ENCODE measurements at places on chromosomes 11 and 22.
A peak's percentile ranks its signal among the peaks of the same experiment; 100 is the strongest.

DNA sequence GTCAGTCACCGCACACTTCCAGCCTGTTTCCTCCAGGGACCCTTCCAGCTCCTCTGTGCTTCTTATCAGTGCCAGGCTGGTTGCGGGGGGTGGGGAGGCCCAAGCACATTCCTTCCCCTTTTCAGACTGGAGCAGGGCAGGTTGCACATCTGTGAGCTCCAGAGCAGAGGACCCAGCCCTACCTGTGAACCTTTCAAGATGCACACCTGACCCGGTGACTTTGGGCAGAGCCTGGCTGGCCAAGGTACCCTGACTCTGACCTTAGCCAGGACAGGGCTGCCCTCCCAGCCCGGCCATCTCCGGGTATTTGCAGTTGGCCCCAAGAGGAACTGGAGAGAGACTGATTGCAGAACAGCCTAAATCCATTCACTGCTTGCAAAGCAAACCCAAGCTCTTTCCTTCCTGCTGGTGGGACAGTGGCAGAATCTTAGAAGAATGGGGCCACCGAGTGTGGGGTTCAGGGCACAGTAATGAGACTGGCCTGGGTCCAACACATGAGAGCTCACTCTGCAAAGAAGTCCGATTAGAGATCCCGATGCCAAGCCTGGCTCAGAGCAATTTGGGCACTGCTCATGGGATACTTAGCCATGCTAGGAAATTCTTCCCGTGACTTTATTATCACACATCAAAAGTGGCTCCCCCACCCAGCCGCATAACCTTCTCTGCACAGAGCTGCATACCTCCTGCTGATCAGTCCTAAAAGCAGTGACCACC lies 64.7 kb upstream of the CCND1 start:
- DNase-seq = no peak

- peak; percentile 67 for DNase-seq
These were observed 8.8 kb downstream of the BCL9L start for GRCh38 chr11:118916842-118917388.

- no peak for DNase-seq
These were observed 17.6 kb upstream of the SWAP70 start for GRCh38 chr11:9646324-9646723.

GRCh38 chr22:35069541-35069940 lies 3.6 kb downstream of the ISX start:
- DNase-seq = no peak

DNA sequence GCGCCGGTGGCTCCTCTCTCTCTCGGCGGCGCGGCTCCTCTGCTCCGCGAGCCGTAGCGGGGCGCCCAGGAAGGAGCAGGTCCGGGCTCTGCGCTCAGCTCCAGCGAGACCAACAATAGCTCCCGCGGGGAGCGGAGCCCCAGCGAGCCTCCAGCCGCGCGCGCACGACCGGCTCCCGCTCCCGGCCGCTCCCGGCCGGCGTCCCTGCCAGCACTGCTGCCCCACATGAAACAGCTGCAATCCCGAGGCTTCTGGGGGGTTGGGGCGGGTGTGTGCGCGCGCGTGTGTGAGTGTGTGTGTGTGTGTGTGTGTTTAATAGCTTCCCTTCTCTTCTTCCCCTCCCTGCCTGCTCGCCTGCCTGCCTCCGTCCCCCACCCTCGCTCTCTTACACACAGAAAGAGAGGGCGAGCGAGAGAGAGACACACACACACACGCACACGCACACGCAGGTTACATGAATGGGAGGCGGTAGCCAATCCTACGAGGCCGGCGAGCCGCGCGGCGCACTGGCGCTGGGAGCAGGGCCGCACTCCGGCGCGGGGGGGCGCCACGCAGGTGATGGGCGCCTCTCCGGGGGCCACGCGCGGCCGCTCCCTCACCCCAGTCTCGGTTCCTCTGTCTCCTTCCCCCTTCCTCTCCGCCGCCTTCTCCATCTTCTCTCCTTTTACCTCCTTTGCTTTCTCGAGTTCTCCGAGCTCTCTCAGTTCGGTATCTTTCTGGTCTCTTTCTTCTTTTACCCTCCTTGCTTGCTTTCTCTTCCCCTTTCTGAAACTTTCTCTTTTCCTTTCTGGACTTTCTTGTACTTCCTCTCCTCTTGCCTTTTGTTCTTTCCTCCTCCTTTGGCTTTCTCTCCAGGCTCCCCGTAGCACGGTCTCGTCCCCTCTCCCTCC lies at the start of gene TENM4:
Gene TENM4 (minus strand): TSS at position 460 of the 890 bp plus-strand sequence. CDS start 371,086 bp downstream, outside the sequence.
- DNase-seq = peak; percentile 61

DNA sequence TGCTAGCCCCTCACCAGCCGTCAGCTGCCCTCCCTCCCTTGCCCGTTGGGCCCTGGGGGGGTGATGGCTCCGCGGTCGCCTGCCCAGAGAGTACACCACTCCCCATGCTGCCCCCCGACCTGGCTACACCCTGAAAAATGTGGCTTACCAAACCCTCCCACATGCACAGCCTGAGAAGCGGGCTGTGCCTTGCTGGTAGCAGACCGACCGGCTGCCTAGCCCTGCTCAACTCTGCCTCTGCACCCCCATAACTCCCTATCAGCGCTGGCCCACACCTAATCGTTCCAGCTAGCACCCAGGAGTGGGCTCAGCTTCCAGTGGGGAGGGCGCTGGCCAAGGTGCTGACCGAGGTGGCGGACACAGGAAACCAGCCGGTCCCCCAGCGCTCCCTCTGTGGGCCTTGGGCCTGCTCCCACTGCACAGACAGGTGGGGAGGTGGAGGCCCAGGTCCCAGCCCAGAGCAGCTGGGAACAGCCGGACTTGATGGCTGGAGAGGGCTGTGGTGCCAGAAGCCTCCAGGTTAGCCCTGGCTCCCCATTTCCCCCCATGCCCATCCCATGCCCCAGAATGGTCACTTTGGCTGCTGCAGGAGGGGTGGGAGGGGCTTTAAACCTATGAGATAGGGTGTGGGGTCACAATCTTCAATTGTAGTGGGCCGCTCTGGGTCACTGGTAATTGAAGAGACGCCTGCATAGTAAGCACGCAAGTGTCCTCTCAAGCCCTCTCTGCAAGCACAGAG lies 32.1 kb upstream of the PRODH start:
- DNase-seq = peak; percentile 70
